ENCODE measurements at places on chromosomes 13 and 19. TPM values are rescaled to one million over a fixed set of nuclear protein-coding genes. Genes with fewer than 3 reads are reported as not detected.

DNA sequence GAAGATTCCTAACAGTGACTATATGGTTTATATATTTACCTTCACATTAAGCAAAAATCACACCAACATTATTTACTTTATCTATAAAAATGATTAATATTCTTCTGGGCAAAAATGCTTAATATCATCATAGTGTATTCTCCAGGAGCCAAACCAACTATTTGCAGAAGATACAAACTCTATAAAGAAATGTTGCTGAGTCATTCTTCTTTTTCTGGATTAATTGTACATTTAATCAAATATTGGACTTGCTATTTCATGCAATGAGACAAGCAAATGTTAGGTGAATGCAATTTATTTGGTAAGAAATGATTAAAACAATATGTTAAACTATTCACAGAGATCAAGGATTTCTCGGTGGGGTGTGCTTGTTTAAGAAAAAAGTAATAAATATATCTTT, 1075.8 kb downstream of the PCDH9 start:
- DNase-seq: no peak

The KASH5 gene
- not detected for total RNA-seq

The TGFBR3L gene
- 0.86 TPM for total RNA-seq

- peak; percentile 78 for DNase-seq
Observed at GRCh38 chr19:29967623-29968022, 25.6 kb downstream of the URI1 start.

DNA sequence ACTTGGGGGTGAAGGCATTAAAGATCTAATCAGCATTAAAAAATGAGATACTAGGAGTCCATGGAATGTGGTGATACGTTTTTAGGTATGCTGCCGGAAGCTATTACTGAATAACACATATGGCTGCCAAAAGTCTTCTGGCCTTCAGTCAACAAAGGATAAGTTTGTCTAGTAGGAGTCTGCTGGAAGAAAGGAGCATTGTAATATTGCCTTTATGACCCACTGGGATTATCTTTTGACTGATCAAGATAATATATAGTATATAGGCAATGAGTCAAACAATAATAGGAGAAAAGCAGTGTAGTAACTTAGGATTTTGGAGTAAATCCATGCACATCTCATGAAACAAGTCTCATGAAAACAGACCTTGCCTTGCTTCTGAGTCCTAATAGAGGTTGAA, 295.4 kb downstream of the SLITRK6 start:
- DNase-seq: no peak

All from fibroblast of villous mesenchyme (primary cell).